ENCODE measurements at places on chromosomes 5 and 9. TPM values are rescaled to one million over a fixed set of nuclear protein-coding genes. Genes with fewer than 3 reads are reported as not detected.
A peak's percentile ranks its signal among the peaks of the same experiment; 100 is the strongest.

- H3K4me1 ChIP-seq, result no peaks in the 10 kb centered on the region
- no peak overlapping the region for H3K27ac ChIP-seq
- no peaks in the 10 kb centered on the region for H3K36me3 ChIP-seq
- DNase-seq, result no peak
- H3K27me3 ChIP-seq, result no peaks in the 10 kb centered on the region
Observed at GRCh38 chr5:99141534-99142128, 212.8 kb upstream of the CHD1 start.

- H3K27me3 ChIP-seq, result no peaks in the 10 kb centered on the region
- peaks cover 4% of the 10 kb centered on the region for H3K4me1 ChIP-seq
- DNase-seq, result peak; percentile 61
- no peak overlapping the region for H3K4me3 ChIP-seq
- no peak overlapping the region for H3K27ac ChIP-seq
Observed at GRCh38 chr5:107517185-107518033, 153.3 kb downstream of the EFNA5 start.

GRCh38 chr5:143056339-143056704 lies 286.1 kb downstream of the ARHGAP26 start:
- H3K36me3 ChIP-seq, result no peaks in the 10 kb centered on the region
- H3K27ac ChIP-seq, result no peak overlapping the region
- H3K4me1 ChIP-seq, result peaks cover 35% of the 10 kb centered on the region
- no peak overlapping the region for H3K4me3 ChIP-seq
- H3K27me3 ChIP-seq, result no peaks in the 10 kb centered on the region

SPINK1 gene
- total RNA-seq, result not detected

DNA sequence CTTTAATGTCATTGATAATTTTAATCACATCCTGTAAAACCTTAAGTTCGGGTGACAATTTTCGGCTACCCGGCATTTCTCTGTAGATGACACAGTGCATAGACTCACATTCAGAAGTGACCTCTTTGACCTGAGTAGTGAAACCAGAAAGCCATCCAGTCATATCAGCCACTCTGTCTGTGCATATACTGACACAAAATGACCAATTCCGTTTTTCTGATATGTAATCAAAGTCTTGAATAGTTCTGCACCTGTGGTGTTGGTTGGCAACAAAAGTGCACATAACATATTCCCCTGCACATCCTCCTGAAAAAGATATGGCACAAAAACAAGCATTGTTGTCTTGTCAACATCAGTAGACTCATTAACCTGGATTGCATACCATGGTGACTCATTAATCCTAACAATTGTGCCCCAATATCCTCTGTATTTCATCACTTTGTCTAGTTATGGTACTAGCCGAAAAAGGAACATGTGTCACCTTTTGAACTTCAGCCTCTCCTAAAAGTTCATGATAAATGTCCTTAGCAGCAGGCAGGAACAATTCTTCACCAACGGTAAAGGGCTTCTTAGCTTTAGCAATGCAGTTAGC lies 4.6 kb upstream of the HNRNPA0 start:
- no peaks in the 10 kb centered on the region for H3K36me3 ChIP-seq
- DNase-seq, result no peak
- no peaks in the 10 kb centered on the region for H3K27me3 ChIP-seq
- no peak overlapping the region for H3K4me3 ChIP-seq

SCAMP1 gene
- 60.6 TPM for total RNA-seq

CACFD1 gene
- total RNA-seq, result 9.1 TPM

DNA sequence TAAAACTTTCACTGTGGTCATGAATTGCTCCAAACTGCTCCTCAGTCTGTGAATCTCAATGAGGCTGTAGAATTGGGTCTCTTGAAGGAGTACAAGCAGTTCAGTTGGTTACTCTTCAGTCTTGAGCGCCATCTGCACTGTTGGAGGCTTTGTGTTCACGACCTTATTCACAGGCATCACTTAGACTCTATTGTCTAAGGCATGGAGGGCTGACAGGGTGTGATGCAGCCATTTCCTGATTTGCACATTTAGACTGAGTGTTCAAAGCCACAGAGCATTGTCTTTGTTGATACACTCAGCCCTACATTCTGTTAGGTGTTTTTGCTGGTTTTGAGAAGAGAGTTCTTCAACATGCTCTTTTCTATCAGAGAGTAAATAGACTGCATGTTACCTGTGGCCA lies 355.9 kb upstream of the RIOK2 start:
- no peaks in the 10 kb centered on the region for H3K27me3 ChIP-seq
- no peaks in the 10 kb centered on the region for H3K36me3 ChIP-seq
- no peak for DNase-seq
- H3K4me1 ChIP-seq, result no peaks in the 10 kb centered on the region

POU5F2 gene
- total RNA-seq, result 0.51 TPM

GRCh38 chr5:424301-425110 lies 18.5 kb upstream of the EXOC3 start:
- no peak for DNase-seq
- H3K27me3 ChIP-seq, result no peaks in the 10 kb centered on the region
- H3K4me1 ChIP-seq, result peaks cover 4% of the 10 kb centered on the region
- peaks cover 22% of the 10 kb centered on the region for H3K36me3 ChIP-seq
- no peak overlapping the region for H3K4me3 ChIP-seq

- no peaks in the 10 kb centered on the region for H3K36me3 ChIP-seq
- H3K4me3 ChIP-seq, result no peak overlapping the region
- H3K4me1 ChIP-seq, result no peaks in the 10 kb centered on the region
- no peak for DNase-seq
- H3K27ac ChIP-seq, result no peak overlapping the region
- H3K27me3 ChIP-seq, result peaks cover 9% of the 10 kb centered on the region
Observed at GRCh38 chr5:139845846-139846681, 50.5 kb downstream of the PSD2 start.

DNA sequence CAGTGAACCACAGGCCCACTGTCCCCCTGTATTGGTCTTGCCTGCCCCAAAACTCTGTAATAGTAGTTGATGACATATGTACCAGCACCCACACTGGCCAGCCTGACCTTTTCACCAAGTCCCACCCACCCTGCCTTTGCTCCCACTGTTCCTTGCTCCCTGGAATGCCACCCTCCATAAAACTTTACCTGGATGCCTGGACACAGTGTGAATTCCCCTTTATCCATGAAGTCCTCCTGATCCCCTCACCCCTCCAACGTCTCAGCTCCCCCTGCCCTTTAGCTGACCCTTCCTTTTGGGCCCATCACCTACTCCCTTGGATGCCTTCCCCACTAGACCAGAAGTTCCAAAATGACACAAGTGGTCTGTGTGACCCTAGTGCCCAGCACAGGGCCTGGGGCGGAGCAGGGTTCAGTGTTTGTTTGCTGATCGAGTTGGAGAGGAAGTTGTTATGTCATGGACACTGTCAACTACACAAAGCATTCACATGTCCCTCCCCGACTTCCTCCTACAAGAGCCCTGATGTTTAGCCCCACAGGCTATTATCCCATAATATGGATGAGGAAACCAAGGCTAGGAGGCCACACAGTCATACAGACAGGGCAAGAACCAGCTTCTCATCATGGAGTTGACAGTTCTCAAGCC lies 16.1 kb downstream of the AMBP start:
- H3K36me3 ChIP-seq, result no peaks in the 10 kb centered on the region
- peaks cover 5% of the 10 kb centered on the region for H3K27me3 ChIP-seq
- H3K27ac ChIP-seq, result no peak overlapping the region
- DNase-seq, result no peak
- no peak overlapping the region for H3K4me3 ChIP-seq
